Stimulated activated CD8-positive, alpha-beta memory T cell treated with anti-CD3 and anti-CD28 coated beads, Interleukin-4, amount 100 ng/mL, for 1 hour (primary cell): ENCODE measurements at places on chromosomes 1 and 21.

DNA sequence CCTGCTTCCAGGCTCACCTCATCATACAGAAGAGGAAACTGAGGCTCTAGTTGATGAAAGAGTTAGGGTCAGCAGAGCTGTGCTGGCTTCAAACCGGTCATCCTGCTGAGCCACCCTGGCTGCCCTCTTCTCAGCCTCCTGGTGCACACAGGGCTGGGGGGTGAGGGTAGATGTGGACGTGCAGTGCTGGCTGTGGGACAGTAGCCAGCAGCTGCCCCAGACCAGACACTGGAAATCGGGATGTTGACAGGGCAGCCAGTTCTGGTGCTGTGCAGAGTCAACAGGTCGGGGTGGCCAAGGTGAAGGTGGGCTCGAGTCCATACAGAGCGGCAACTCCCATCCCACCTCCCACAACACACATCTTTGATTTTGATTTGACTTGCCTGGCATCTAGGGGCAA lies 1.5 kb upstream of the CLCNKA start:
- no peak for DNase-seq

DNA sequence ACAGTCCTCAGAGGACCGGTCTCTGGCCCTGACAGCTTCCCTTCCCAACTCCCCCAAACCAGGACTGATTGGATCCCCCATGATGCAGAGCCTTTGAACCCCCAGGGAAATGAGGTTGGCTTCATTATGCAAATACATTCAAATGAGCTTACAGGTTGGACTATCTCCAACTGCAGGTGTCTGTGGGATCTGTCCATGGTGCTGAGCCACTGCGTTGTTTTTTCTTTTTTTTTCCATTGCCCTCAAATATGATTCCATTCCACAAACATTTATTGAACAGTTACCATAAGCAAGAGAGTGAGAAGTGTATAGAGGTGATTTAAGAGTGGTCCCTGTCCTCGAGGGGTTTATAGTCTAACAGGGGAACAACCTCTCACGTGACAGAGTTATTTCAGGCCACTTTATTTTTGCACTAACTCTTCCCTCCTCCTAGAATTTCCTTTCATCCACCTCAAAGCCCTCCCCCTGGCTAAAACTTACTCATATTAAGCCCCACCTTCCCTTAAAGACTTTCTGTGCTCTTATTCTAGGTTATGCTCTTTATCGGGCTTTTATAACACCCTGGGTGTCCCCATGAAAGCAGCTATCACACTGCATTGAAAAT lies 21.9 kb downstream of the DLGAP3 start:
- no peak for DNase-seq

DNA sequence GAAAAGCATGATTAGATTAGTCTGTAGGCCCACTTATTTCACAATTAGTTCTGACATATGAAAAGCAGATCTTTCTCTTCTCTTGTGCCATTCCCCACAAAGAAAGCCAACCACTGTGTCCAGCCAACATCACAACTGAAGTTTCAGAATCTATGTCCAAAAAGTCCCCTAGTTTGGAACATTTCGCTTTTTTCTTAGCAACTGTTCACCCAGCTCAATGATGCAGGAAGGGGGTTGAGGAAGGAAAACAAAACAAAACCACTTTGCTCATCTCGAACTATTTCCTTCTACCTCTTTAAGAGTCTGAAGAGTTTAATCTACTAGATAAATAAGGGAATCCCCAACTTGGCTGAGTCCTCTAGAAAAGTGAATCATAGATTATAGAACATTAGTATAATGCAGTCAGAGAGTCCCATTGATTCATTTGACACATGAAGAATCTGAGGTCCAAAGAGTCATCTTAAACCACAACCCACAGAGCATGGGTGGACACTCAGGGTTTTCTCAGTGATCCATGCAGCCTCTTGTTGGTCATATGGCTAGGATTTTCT lies 159.3 kb upstream of the SGIP1 start:
- DNase-seq, result no peak

DNA sequence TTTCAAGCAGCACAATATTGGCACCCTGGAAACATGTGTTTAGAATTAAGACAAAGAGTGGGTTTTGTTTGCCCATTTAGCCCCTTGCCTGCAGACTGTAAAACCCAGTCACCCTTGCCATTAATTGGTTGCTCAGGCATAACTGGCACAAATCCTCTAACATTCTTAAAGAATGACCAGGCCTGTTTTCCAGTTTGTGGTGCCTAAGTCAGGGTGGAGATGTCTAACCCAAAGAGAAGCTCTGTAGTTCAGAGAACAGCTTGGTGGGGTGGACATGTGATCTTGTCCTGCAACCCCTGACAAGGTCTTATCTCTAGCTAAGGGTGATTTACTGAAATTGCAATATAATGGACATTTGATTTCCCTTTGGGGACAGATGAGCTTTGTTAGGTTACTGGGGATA lies 8.8 kb upstream of the ANGPTL7 start:
- no peak for DNase-seq

DNA sequence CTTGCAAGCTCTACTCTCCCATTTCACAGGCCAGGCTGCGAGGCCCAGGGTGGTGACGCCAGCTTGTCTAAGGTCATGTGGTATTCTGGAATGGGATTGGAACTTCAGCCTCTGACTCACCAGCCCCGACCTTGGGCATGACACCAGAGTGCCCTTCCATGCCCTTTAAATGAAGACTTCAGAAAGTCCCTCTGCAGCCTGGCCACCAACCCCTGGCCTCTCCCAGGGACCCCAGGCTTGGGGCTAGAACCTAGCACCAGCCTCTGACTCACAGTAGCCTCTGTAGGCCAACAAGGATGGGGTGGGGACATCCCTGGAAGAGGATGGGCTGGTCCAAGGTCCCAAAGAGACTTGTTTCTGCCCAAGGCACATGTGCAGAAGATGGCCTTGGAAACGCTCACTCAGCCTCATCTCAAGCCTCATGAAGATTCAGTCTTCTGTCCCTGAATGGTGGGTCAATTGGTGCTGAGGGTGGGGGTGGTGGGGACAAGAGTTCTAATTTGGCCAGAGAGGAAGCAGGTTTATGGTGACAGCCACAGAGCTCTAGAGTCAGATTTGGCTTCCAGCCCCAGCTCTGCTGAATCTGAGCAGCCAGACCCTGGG lies 36.1 kb upstream of the RUNX3 start:
- DNase-seq, result no peak

DNA sequence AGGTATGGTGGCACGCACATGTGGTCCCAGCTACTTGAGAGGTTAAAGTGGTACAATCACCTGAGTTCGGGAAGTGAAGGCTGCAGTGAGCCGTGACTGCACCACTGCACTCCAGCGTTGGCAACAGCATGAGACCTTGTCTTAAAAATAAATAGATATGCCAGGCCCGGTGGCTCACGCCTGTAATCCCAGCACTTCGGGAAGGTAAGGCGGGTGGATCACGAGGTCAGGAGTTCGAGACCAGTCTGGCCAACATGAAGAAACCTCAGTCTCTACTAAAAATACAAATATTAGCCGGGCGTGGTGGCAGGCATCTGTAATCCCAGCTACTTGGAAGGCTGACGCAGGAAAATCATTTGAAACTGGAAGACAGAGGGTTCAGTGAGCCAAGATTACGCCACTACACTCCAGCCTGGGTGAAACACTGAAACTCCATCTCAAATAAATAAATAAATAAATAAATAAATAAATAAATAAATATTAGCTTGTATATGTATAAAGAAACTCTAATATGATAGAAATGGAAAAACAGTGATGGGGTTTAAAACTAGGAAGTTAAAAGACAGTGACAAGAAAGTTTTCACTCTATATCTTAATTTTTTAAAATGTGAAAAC lies 18.8 kb downstream of the GATAD2B start:
- DNase-seq, result no peak

DNA sequence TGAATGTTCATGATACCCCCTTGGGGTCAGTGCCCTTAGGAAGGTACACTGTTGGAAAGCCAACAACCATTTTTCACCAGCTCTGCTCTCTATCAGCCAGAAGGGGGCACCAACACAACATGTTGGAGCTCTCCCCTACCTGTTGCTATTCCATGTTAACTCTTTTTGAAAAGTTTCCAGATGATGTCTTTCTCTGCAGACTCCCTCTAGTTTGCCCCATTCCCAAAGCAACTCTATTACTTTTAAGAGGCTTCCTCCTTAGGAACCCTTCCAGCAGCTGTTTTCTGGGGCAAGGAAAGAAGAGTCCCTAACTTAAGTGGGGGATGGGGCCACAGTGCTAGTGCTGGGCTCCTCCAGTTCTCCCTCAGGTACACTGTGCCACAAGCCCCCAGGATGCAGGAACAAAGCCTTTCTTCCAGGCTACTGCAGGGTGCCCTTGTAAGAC lies 22.9 kb upstream of the NDC1 start:
- no peak for DNase-seq

- DNase-seq, result no peak
Measured at GRCh38 chr21:38806153-38806941, 618 bp downstream of the ETS2 start.

DNA sequence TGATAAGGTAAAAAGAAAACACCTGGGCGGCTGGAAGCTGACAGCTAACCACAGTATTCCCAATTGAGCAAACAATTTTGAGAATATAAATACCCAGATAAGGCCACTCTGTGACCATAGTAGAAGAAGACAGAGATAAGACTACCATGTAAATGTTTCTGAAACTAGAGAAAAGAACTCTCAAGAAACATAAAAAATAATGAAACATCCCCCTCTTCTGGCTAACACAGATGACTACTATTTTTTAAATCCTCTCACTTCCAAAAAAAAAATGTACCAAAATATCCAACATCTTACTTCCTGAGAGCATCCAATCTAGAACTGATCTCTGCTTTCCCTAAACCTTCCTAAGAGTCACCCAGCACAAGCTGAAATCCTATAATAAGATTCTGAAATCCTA lies 125.9 kb downstream of the HFM1 start:
- no peak for DNase-seq

DNA sequence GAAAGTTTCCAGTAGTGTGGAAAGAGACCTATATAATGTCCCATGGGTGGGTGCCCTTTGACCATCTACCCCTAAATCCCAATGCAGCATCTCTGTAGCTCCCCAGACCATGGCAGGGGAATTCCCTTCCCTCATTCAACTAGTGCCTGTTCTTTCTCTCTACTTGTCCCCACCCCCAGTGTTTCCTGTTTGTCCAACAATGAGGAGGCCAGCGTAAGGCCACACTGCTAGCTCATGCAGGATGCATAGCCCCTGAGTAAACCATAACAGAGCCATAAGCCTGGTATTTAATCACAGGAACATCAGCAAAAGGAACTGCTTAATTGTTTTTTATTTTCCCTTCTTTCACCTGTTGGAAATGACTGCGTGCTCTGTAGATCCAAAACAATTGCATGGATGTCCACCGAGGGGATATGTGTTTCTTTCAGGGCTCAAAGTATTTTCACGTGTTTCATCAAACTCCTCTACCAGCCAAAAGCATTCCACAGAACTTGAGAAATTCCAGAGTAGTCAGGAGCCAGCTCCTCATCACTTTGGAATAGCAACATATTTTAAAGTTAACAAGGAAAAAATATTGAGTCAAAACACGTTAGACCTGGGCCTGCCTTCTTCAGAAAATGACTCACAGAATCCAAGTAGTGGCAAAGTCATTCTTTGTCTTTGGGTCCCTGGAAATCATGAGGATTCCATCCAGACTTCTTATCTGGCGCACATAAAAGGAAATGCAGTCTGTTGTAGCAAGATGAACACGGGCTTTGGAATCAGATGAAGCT lies 162.5 kb upstream of the SGIP1 start:
- no peak for DNase-seq

DNA sequence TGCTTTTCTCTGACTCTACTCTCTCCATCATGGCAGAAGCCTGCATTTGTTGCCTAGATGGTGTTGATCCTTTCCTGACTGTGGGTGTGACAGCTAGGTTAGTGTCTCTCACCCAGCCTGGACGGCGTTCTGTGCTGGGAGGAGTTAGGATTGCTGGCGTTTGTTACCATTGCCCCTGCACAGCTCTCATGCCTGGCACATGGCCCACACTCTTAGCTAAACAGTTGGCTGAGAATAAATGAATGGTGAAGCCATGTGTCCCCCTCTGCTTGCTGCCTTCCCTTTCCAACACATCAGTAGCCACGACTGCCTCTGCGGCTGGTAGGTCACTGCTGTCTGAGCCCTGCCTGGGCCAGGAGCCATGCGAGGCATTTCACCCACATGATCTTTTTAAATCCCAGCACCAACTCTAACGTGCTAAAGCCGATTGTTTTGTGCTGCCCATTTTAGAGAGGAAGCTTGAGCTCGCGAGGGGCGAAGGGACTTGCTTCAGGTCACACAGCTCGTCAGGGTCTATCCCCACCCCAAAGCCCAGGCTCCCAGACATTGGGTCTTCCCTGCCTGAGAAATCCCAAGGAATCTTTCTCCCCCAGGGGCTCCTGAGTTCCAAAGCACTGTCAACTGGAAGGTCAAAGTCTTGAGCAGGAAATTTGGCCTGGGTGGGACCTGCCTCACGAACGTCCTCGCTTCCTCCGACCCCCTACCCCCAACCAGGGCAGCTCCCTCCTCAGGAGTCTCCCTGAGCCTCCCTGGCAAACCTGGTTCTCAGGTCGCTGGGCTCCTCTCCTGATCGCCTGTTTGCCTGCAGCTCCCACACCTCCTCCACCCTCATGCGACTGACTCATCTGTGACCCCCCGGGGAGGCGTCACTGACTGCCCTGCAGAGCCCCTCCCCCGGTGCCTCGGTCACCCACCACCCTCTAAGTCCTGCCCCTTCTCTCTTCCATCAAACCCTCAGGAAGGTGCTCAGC lies 271.7 kb upstream of the C1orf174 start:
- DNase-seq, result no peak

DNA sequence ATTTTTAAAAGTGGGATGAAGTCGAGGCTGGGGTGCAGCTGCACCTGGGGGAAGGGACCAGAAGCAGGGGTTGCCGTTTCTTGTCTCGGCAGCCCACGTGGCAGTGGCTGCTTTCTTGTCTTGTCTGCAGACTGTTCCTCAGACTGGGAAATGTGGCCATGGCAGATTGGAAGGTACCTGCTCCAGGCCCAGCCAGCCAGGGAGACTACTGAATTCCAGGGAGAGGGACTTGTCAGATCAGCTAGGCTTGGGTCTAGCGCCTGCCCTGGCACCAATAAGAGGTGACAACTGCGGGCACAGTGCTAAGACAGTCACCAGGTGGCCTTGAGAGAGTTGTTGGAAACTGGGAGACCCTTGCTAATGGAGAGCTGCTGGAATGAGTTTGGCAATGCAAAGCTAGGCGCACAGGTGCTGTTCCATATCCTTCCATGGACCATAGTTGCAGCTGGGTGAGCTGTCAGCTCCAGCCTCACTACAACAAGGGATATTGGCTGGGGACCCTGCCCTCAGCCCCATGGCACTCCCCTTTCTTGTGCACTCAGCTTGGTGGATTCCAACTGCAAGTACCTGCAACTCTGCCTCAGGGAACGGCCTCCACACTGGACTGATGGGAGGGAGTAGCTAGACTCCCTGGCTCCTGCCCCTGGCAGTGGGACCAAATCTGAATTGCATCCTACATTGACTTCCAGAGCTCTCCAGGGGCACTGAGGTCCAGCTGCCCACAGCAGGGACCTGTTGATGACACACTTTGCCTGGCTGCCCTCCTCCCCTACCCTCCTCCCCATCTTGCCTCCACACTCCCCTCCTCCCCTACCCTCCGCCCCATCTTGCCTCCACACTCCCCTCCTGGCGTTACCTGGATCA lies 9.9 kb upstream of the IL22RA1 start:
- DNase-seq, result no peak

GRCh38 chr1:161206411-161207140 lies 4.4 kb downstream of the NDUFS2 start:
- DNase-seq, result no peak

GRCh38 chr1:56376188-56376984 lies 203.0 kb downstream of the PLPP3 start:
- no peak for DNase-seq

- DNase-seq, result no peak
Measured at GRCh38 chr21:33951276-33952178, 35.9 kb upstream of the ATP5PO start.

- DNase-seq, result no peak
Measured at GRCh38 chr1:215111916-215112315, 29.4 kb downstream of the KCNK2 start.
